Ureter (tissue), 1 donor: ENCODE measurements at places on chromosomes 5 and 9. TPM values are rescaled to one million over a fixed set of nuclear protein-coding genes. Genes with fewer than 3 reads are reported as not detected.

The SNX18 gene
- total RNA-seq, result 27.8 TPM

The CPEB4 gene
- total RNA-seq, result 56.4 TPM

The MOB3B gene
- total RNA-seq, result 9.4 TPM

The PCSK5 gene
- 13.8 TPM for total RNA-seq

The SOHLH1 gene
- total RNA-seq, result not detected

The PCDHB7 gene
- total RNA-seq, result 2.4 TPM

The KCNT1 gene
- total RNA-seq, result 0.83 TPM

The MAP1B gene
- total RNA-seq, result 128 TPM

The HMGXB3 gene
- total RNA-seq, result 51.0 TPM

The TEX48 gene
- total RNA-seq, result not detected

The CFAP90 gene
- total RNA-seq, result 1.1 TPM

The PROP1 gene
- not detected for total RNA-seq

The NTNG2 gene
- 2.2 TPM for total RNA-seq

The MAML1 gene
- total RNA-seq, result 37.7 TPM

The PLAC8L1 gene
- 1.1 TPM for total RNA-seq

The SPINK4 gene
- not detected for total RNA-seq

The PHYKPL gene
- total RNA-seq, result 132 TPM

The FAM169A gene
- 15.2 TPM for total RNA-seq
